ENCODE measurements at places on chromosomes 12 and 14. TPM values are rescaled to one million over a fixed set of nuclear protein-coding genes. Genes with fewer than 3 reads are reported as not detected.

- DNase-seq, result no peak
These were observed 85.7 kb upstream of the USP44 start for GRCh38 chr12:95637010-95637409.

GRCh38 chr14:63076488-63076887, 31.2 kb upstream of the KCNH5 start:
- no peak for DNase-seq

GRCh38 chr14:64110802-64111201, 183.4 kb downstream of the ESR2 start:
- no peak for DNase-seq

Gene C12orf50
- not detected for total RNA-seq

GRCh38 chr14:20782280-20782890, 1.3 kb downstream of the RNASE6 start:
- DNase-seq, result no peak

DNA sequence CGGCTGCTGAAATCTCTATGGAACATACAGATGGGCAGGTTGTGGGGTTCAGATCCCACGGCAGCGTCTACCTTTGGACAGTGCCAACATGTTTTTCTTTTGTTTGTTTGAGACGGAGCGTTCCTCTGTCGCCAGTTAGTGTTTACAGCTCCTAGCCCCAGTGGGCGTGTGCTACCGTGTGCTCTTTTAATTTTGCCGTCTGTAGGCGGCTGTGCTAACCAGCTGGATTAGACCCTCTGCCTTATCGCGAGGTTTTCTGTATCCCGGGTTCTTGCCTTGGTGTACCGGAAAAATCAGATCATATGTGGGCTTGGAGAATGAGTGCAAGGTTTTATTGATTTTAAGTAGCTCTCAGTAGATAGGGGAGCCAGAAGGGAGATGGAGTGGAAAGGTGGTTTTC, 9.8 kb upstream of the GALNT6 start:
- no peak for DNase-seq

DNA sequence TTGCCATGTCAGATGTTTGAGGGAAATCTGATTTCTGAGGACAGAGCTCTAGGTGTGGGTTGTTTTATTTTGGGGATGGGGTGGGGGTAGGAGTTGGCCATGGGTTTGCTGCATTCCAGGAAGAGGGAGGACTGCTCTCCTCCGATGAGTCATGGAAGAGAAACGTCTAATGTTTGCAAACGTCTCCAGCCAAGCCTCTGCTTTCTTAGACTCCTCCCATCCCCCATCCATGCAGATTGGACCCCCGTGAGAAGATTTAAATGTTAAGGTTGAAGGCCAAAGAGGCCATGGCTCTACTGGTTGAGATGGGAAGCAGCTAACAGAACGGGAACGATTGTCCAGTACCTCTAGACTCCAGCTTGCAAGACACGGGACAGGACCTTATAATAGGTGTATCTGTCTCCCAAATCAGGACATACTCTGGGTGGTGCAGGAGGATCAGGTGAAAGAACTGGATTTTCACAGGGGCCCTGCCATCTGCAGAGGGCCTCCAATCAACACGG, 11.4 kb upstream of the ATP2A2 start:
- no peak for DNase-seq

GRCh38 chr12:19209661-19210060, 80.1 kb downstream of the PLEKHA5 start:
- no peak for DNase-seq

GRCh38 chr12:19447386-19447785, 8.1 kb downstream of the AEBP2 start:
- no peak for DNase-seq

- DNase-seq, result no peak
These were observed 119.1 kb upstream of the GARIN6 start for GRCh38 chr12:99528478-99528877.

Gene SERPINA12
- total RNA-seq, result not detected

GRCh38 chr14:92676403-92677086, 71.9 kb downstream of the LGMN start:
- no peak for DNase-seq

Gene PLCZ1
- not detected for total RNA-seq

Gene MFAP5
- not detected for total RNA-seq

DNA sequence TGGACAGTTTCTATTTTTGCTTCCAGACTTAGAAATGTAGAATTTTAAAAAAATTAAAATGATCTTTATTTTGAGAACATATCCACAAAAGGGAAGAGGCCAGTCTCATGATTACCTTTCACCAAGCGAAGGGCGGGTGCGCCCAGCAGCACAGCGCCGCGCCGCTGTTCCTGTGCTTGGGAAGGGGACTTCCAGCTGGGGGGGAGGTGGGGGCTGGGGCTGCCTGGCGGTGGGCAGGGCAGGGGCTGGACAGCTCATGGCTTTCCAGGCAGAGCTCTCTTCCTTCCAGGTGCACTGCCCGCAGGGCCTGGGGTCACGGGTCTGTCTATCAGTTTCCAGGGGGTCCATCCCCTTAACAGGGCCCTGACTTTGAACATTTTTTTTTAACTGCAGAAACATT, 199.9 kb downstream of the TTC7B start:
- no peak for DNase-seq

DNA sequence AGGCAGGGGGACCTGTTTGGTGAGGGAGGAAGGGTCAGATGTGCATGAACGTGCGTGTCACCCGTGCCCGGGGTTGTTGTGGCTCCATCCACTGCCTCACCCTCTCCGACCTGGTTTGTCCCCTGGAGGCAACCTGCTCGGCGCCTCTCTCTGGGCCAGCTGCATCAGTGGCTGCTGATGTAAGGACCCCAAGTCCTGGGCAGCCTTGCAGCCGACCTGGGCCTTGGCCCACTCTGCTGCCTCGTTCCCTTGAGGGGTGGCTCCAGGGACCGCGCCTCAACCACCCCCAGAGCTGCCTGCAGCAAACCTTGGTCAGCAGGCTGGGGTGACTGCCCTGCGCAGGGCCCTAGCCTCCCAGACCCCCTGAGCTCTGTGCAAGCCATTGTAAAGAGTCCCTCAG, 351.7 kb downstream of the TMEM121 start:
- DNase-seq, result no peak

GRCh38 chr14:28756884-28757570, 9.6 kb upstream of the FOXG1 start:
- DNase-seq, result no peak

- DNase-seq, result no peak
These were observed 4.5 kb downstream of the MSI1 start for GRCh38 chr12:120364487-120364886.

- DNase-seq, result no peak
These were observed 24.2 kb downstream of the FGD4 start for GRCh38 chr12:32423559-32423958.

Gene HOXC10
- 3.8 TPM for total RNA-seq

DNA sequence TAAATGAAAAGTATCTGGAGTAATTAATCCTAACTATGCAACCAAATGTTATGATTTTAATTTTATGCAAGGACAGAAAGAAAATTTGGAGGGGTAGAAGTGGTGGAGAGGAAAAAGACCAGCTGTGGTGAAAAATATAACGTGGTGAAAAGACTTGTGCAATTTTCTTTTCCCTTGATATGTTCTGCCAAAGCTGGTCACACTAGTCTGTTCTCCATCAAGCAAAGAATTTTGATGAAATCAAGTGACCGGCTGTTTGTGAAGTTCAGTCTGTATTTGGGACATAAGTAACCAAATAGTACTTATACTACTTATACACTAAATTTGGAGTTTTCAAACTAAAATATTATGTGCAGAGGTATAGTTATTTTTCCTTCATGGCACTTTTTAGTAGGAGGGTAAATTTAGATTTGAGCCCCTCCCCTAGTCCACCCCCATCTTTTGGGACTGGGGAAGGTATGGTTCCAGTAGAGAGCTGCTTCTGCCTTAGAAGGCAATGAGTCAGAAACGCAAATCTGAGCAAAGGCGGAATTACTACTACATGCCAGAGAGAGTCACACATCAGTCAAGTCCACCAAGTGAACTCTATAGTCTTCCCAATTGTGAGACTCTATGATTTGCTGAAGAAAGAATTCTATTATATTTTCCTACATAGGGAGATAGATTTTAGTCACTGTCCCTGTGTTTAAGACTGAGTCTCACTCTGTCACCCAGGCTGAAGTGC, 229.7 kb downstream of the SLC25A21 start:
- DNase-seq, result no peak

GRCh38 chr12:122517877-122518276, 8.9 kb downstream of the RSRC2 start:
- DNase-seq, result no peak

GRCh38 chr14:31990926-31991572, 86.1 kb upstream of the ARHGAP5 start:
- DNase-seq, result no peak

GRCh38 chr14:38629412-38629811, 373.5 kb upstream of the CLEC14A start:
- DNase-seq, result no peak

Gene ACSM4
- not detected for total RNA-seq

DNA sequence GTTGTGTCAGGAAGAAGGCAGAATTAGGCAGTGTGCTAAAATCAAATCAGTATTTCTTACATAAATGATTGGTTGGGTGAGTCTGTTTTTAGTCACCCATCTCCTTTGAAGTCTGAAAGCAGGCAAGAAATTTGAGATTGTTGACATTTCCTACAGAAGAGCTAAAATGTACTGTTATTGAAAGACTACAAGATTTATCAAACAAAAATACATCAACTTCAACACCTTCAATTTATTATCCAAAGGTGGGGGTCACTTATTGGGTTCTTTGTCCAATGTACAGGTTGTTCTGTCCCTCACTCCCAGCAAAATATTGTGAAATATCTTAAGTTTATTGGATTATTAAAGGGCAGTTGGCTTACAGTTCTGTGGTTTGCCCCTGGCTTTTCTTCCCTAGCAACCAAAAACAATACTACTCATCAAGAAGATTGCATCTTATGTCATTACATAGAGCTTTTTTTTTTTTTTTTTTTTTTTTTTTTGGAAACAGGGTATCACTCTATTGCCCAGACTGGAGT, 20.6 kb upstream of the PKP2 start:
- DNase-seq, result no peak

GRCh38 chr12:19095331-19095730, 34.2 kb upstream of the PLEKHA5 start:
- DNase-seq, result no peak

GRCh38 chr12:107145397-107145796, 52.0 kb upstream of the CRY1 start:
- no peak for DNase-seq

DNA sequence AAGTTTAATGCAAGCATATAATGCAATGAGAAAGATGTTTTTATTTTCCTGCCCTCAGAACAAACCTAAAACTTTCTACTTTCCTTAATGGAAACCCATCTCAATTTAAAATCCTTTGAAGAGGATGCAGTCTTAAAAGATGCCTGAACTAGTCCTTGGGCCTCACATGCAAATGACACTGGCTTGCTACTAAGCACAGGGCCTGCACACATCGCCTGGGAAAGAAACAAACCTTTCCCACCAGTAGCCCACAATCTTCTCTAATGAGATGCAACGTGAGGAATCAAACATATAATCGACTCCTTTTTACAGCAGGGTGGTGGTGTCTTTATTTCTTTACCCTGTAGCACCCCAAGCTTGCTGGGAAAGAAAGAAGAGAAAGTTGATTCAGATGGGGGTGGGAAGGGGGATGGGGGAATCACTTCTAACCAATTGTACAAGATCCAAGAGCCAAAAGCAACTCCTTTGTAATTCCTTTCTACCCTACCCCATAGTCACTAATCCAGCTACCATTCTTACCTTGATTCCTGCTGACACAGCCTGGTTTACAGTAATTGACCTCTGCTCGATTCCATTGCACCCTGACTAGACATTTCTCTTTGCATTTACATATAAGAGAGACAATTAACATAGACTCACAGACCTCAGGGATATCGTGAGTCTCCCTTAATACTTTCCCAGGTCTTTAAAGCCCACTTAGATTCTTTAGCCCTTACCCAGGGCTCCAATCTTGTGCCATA, 69.5 kb upstream of the FERMT2 start:
- no peak for DNase-seq
